GDM1 (cell line): ENCODE measurements at places on chromosomes 13 and 19.

DNA sequence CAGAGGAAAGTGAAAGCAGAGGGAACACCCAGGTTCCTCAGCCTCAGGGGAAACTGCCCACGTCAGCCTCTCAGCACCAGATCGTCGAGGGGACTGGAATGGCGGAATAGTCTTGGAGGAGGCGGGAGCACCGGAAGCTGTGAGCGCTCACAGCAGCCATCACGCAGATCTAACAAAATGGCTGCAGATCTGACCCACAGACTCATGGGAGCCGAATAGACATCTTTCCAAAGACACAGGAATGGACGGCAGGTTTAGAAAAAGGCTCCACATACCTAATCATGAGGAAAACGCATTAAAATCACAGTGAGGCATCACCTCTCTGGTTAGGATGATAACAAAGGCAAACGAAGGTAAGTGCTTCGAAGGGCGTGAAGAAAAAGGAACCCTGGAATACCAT lies 11.8 kb upstream of the LILRA2 start:
- DNase-seq = no peak

GRCh38 chr13:21557995-21558394 lies 46.0 kb downstream of the MICU2 start:
- DNase-seq = no peak

DNA sequence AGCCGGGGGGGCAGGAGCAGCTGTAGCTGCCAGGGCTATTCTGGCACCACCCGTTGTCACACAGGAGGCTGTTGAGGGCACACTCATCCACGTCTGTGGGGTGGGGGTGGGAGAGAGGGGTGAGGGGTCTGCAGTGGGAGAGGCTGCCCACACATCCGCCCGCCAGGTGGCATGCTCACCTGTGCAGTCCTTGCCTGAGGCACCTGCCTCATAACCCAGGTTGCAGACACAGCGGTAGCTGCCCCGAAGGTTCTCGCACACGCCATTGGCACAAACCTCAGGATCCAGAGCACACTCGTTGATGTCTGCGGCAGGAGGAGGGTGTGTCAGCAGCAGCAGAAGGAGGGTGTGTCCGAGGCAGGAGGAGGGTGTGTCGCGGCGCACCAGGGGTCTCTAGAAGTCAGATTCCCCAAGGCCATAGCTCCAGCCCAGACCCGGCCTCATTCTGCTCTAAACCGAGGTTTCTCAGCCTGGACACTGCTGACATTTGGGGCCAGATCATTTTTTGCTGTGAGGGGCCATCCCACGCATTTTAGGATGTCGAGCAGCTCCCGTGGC lies 20.3 kb downstream of the FBN3 start:
- DNase-seq = no peak

DNA sequence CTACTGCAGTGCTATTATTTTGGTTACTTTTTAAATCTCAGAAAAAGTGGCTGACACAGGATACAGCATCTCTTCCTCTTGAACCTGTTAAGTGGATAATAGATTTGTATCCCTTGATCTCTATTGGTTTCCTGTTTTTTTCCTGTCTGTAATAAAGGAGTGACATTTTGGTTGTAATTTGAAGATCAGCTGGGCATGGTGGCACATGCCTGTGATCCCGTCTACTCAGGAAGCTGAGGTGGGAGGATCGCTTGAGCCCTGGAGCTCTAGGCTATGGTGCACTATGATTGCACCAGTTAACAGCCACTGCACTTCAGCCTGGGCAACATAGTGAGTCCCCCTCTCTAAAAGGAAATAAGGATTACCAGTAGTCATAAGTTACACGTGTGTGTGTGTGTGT lies 46.8 kb downstream of the METTL21C start:
- DNase-seq = no peak

DNA sequence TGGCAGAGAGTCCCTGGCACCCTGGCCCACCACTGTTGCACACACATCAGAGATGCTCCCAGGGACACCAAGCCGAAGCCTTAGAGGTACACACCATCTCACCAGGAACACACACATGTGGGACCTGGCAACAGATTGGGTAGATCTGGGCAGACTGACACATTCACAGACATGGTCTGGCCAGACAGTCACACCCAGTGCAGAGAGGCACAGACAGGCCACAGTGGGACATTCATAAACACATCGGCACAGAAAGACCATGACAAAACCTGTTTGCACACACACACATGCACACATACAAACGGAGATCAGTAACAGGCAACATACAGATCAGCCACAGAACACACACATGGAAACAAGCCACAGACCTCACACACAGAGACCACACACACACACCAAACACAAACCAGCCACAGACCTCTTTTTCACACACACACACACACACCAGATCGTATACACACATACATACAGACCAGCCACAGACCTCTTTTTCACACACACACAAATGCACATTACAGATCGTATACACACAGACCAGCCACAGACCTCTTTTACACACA lies 6.3 kb upstream of the JUNB start:
- DNase-seq = peak; percentile 29

DNA sequence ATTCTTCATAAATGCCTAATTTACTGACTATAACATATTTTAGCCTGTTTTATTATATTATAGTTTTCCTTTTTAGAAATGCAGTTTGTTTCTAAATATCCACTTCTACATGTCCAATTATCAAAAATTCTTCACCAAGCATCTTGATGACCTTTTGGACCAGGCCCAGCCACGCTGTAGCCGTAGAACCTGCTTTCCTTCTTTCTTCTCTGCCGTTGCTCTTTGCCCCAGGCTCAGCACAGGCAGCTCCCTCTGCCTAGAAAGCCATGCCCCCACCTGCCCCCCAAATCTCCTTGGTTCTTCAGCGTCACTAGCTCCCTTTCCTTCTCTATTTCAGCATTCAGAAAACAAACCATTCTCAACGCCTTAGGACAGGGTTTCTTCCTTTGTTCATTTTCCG lies 65.4 kb downstream of the ESD start:
- DNase-seq = no peak

- no peak for DNase-seq
Measured at GRCh38 chr19:46407856-46408663, 5.3 kb downstream of the CCDC8 start.

GRCh38 chr13:91902291-91902690 lies 503.9 kb downstream of the GPC5 start:
- no peak for DNase-seq
